ENCODE measurements at places on chromosomes 2 and 18. TPM values are rescaled to one million over a fixed set of nuclear protein-coding genes. Genes with fewer than 3 reads are reported as not detected.

DNA sequence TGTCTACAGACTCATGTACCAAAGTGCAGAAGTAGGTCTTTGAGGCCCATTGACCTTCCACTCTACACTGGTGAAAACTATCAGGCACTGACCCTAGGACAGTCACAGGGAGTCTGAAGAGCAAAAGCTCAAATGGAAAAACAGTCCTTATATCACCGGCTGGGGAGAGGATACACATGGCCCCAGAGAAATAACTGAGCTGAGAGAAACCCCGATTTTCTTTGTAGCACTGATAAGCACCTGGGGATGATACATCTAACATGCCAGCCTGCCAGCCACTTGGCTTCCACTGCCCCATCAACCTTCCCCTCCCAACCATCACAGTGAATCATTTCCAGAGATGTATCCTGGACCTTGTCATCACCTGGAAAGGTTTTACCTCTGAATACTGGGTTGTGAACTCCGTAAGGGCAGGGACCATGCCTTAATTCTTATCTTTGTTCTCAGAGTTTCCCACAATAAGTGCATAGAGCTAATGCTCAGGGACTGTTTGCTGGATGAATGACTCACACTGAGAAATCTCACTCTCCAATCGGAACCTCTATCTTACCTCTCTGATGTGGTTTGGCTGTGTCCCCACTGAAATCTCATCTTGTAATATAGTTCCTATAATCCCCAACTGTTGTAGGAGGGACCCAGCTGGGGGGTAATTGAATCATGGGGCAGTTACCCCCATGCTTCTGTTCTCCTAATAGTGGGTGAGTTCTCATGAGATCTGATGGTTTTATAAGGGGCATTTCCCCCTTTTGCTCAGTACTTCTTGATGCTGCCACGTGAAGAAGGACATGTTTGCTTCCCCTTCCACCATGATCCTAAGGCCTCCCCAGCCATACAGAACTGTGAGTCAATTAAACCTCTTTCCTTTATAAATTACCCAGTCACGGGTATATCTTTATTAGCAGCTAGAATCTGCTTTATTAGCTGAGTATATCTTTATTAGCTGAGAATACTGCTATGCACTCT lies 37.1 kb downstream of the EVA1A start:
- no peak for DNase-seq

GRCh38 chr2:118169359-118170005 lies 81.2 kb downstream of the INSIG2 start:
- DNase-seq: peak; percentile 63

DNA sequence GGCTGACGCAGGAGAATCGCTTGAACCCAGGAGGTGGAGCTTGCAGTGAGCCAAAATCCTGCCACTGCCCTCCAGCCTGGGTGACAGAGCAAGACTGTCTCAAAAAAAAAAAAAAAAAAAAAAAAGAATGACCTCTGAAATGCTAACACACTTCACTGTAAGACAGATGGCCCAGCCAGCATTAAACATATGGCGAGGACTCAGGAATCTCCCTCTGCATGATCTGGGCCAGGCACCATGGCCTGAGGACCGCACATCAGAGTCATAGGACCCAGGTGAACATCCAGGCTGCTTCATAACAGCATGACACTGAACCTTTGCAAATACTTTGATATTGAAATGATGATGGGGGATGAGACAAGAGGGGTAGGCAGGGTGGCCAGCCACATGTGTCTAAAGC lies 56.1 kb upstream of the DNMT3A start:
- DNase-seq: no peak

DNA sequence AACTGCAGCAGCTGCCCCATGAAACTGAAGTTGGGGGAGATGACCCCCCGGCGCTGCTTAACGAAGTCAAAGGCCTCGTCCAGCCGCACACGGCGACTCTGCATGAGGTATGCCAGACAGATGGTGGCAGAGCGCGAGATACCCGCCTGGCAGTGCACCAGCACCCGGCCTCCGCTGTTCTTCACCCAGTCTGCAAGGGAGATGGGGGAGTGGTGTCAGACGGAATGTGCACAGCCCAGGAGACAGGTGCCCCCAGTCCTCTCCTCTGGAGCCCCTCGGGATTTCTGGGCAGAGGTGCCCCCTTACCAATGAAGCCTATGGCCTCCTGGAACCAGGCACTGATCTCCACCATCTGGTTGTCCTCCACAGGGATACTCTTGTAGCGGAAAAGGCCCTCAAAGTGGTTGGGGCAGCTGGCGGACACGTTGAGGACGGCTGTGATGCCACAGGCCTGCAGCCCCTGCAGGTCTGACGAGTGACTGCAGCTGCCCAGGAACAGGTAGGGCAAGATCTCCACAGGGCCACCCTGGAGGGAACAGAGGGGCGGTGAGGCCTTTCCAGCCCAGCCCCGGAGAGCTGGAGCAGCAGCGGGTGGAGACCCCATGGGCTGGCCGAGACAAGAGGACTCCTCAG lies 1.3 kb downstream of the DUSP2 start:
- no peak for DNase-seq

DNA sequence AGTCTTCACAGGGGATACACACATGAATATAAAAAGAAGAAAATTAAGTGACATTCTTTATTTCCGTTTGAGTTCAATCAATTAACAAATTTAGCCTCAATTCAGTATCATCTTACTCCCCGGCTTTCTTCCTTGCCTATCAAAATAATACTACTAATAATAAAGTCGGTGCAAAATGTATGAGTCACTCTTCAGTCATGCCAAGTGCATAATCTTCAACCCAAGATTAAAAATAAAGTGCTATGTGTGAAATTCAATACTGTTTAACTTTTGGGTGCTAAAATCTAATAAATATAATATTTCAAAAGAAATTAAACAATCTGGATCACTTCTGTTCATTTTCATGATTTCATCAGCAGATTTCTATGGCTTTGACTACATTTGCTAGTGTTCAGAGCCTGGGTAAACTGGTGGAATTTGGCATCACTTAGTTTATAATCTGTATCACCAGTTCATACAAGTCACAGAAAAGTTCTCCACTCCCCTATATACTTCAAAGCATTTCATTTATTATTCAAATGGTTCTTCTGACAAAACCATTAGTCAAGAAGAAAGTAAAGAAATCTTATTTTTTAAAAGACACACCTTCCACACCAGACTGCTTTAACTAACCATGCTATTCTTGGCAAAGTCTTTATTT lies 183.6 kb downstream of the THADA start:
- no peak for DNase-seq

- DNase-seq: no peak
Observed at GRCh38 chr2:101081375-101081907, 69.7 kb downstream of the TBC1D8 start.

GRCh38 chr2:241030883-241031282 lies 32.5 kb downstream of the SNED1 start:
- no peak for DNase-seq

- DNase-seq: no peak
Observed at GRCh38 chr2:213065583-213066442, 85.6 kb downstream of the IKZF2 start.

GRCh38 chr2:216680951-216681629 lies 14.3 kb downstream of the IGFBP5 start:
- no peak for DNase-seq

DNA sequence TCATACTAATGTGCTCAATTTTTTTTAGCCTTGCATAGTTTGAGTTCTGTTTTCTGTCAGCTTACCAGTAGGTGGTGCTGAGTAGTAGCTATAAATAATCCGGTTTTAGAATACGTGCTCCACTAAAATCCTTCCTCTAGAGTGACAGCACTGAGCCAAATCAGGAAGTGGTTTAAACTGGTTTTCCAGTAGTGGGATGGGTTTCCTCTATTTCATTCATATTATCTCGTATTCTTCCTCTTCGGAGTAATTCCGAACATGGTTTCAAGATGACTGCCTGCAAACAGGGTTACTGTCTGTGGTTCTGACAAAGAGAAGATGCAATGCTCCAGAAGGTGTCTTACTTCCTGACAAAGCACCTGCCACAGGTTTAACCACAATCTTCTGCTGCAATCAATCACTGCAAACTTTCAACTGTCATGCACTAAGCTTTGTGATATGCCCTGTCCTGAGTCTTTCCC lies 496.9 kb upstream of the VRK2 start:
- DNase-seq: no peak

DNA sequence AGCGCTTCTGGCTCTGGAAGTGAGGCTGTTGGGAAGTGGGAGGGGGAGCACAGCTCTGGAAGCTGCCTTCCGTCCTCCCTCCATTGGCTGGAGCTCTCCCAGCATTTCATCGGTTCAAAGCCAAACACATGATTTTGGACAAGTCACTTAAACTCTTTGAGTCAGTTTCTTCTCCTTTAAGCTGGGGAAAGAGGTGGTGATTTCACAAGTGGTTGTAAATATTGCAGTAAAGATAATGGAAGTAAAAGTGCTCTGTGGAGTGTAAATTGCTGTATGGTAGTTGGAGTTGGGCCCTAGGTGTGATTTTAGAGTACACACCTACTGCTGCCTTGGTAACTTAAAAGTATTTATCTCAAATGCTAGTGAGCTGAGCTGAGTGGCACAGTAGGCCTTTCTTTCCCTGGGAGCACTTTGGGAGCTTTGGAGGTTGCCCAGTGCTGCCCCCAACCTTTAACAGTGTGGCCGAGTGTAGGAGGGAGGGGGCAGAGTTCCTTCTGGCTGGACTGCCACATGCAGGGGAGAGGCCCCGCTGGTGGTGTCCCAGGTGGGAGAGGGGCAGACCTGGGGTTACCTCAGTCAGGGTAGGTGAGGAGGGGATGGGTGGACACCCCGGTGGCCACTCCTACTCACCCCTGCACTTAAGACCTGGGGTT lies 54.7 kb downstream of the ASAP2 start:
- DNase-seq: no peak

- peak; percentile 30 for DNase-seq
Observed at GRCh38 chr2:45984896-45985473, 312.2 kb upstream of the EPAS1 start.

DNA sequence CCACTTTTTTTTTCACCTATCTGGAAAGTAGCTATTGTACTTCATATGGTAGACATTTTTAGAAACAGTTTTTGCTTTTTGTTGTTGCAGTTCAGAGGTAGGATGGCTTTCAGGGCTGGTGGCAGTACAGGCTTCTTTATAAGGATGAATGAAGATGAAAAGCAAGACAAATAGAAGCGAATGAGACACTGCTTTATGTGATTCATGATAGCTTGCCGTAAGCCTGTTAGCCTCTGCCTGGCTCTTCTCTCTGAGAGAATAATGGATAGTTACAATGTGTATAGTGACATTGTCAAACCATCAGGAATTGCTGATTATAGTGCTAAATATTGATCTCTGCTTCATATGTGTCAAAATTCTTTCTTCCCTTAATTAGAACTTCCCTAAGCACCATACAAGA lies 173.7 kb downstream of the NR4A2 start:
- no peak for DNase-seq

DNA sequence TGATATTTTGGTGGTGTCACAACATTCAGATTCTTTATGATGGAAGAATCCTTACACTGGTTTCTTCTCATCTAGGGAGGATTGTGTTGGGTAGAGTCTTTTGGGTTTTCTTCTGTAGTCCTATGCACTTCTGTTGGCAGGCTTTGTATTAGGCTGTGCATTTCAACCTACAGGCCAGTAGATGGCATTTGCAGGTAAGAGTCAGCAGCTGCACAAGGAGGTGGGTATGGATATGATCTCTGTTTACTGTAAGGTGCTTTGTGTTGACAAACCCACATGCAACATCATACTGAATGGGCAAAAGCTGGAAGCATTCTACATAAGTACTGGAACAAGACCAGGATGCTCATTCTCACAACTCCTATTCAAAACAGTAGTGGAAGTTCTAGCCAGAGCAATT lies 656.8 kb downstream of the METTL4 start:
- DNase-seq: no peak

- no peak for DNase-seq
Observed at GRCh38 chr2:66850376-66850775, 415.5 kb downstream of the MEIS1 start.

DNA sequence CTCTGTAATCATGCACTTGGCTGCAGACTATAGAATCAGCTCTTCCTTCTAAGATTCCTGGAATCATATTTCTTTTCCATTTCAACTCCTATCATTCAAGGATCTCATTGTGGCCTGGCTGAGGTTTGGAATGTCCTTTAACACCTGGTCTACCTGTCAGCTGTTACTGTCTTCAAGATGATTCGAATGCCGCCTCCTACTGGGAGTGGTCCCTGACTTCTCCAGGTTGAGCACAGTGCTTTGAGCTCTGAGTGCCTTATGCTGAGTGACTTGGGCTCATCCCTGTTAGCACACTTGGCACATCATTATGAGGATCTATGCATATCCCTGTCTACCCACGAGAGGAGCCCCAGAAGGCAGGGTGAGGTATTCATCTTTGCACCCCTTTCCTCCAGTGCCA lies 87.6 kb downstream of the MARCHF4 start:
- DNase-seq: no peak

DNA sequence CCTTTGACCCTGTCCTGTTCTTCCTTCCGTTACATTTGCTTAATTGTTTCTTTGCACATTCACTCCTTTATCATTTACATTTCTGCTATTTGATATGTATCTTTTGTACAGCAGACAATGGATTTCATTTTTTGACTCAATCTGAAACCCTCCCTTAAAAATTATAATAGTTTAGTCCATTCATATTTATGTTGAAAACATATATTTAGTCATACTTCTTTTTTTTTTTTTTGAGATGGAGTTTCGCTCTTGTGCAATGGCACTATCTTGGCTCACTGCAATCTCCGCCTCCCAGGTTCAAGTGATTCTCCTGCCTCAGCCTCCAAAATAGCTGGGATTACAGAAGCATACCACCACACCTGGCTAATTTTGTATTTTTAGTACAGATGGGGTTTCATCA lies 95.3 kb upstream of the TGFA start:
- DNase-seq: no peak

GRCh38 chr2:30358842-30359241 lies 88.2 kb upstream of the LCLAT1 start:
- no peak for DNase-seq

- no peak for DNase-seq
Observed at GRCh38 chr18:36580266-36580665, 248.5 kb downstream of the TPGS2 start.

DNA sequence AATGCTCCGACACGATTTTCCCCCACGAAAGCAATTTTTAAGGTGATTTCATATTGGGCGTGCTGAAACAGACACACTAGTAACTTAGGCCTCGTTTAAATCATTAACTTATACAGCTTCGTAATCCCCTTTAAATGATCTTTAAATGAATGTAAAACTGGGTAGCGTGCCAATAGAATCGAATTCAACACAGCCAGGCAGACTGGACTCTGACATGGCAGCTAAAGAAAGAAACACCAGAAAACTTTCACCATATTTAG lies 2.4 kb upstream of the ID2 start:
- DNase-seq: no peak

GRCh38 chr18:48679236-48679635 lies 140.4 kb downstream of the CTIF start:
- DNase-seq: no peak

The RASGRP3 gene
- total RNA-seq: 9.9 TPM

The C1QL2 gene
- total RNA-seq: not detected

The TMEM163 gene
- total RNA-seq: 10.1 TPM

The SERPINB4 gene
- not detected for total RNA-seq

The TNFRSF11A gene
- 6.5 TPM for total RNA-seq

The GNLY gene
- total RNA-seq: 1.9 TPM

The ANKRD30BL gene
- total RNA-seq: 0.36 TPM

The AQP12A gene
- not detected for total RNA-seq

The GCG gene
- total RNA-seq: not detected

The SPP2 gene
- not detected for total RNA-seq

The NGEF gene
- 8.1 TPM for total RNA-seq

The SIX2 gene
- 1.2 TPM for total RNA-seq

The ASB18 gene
- total RNA-seq: not detected

The AOX1 gene
- 56.6 TPM for total RNA-seq

The PLEK gene
- 3.7 TPM for total RNA-seq

The C1GALT1C1L gene
- total RNA-seq: 0.99 TPM

The CNTNAP5 gene
- total RNA-seq: 1.5 TPM

All from ureter (tissue), 1 donor.